ENCODE measurements at places on chromosomes 5 and 9.

GRCh38 chr9:98134702-98135557 is 15.9 kb upstream of the TRIM14 start:
- DNase-seq, result no peak

GRCh38 chr9:34566972-34567371 is 22.6 kb downstream of the CNTFR start:
- no peak for DNase-seq

DNA sequence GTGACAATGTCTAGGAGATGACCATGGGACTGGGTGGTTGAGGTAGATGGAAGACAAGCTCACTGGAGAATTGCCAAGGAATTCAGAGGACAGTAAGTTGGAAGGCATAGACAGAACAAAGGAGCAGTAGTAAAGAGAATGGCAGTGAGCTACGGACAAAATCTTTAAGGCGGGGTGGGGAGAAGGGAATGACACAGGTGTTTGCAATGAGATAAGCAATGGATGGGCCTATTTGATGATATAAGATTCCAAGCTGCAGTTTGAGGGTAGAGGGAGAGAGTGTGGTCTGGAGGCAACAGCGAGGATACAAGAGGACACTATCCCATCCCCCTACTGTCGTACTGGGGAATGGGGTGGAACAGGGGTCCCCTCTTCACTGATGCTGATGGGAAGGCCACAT is 14.4 kb downstream of the PTTG1 start:
- DNase-seq, result no peak

GRCh38 chr5:5456858-5457257 is 34.4 kb downstream of the ICE1 start:
- DNase-seq, result no peak

DNA sequence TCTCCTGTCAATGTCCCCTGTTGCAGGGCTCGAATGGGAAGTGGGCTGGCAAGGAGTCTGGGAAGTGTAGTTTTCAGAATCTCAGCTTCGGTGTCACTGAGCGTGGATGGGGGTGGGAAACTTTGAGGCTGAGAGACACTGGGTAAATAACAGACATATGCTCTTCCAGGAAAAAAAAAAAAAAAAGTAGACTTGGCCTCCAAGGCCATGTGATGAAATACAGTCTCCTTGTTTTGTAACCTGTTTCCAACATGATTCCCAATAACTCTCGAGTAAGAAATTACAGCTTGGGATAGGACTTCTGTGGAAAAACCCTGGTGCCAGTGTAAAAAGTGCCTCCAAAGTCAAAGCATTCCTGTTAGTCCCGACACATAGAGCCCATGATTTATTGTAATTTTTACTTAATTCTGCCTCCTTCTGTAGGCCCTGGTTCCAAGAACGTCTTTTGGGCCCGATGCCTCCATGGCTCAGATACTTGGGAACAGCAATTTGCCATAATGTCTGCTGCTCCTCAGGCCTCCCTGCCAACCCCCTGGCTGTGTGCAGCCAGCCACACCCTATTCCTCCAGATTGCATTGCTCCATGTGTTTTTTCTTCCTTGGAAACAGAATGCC is 119.5 kb upstream of the TNC start:
- DNase-seq, result no peak

DNA sequence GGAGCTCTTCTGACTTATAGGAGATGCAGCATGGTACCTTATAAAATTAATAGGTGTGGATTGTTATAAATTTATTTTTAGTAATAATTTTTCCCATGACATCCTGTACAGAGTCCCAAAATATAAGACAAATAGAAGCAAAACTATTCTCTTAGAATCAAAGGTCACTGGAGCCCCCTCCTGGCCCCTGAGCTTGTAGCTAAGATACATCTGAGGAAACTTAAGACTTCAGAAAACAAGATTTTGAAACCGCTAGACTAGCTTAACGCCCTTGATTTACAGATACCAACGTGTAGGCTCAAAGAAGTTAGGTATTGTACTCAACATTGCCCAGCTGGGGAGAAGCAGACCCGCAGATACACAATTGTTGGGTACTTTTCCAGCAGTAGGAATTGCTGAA is 45.7 kb upstream of the KCNN2 start:
- no peak for DNase-seq

DNA sequence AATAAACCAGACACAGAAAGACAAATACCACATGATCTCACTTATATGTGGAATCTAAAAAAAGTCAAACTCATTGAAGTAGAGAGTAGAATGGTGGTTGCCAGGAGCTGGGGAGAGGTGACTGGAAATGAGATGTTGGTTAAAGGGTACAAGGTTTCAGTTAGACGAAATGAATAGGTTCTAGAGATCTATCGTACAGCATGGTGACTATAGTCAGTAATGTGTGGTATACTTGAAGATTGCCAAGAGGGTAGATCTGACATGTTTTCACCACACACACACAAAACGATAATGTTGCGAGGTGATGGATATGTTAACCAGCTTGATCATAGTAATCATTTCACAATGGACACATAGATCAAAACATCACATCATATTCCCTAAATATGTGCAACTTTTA is 46.4 kb downstream of the FGF1 start:
- no peak for DNase-seq

DNA sequence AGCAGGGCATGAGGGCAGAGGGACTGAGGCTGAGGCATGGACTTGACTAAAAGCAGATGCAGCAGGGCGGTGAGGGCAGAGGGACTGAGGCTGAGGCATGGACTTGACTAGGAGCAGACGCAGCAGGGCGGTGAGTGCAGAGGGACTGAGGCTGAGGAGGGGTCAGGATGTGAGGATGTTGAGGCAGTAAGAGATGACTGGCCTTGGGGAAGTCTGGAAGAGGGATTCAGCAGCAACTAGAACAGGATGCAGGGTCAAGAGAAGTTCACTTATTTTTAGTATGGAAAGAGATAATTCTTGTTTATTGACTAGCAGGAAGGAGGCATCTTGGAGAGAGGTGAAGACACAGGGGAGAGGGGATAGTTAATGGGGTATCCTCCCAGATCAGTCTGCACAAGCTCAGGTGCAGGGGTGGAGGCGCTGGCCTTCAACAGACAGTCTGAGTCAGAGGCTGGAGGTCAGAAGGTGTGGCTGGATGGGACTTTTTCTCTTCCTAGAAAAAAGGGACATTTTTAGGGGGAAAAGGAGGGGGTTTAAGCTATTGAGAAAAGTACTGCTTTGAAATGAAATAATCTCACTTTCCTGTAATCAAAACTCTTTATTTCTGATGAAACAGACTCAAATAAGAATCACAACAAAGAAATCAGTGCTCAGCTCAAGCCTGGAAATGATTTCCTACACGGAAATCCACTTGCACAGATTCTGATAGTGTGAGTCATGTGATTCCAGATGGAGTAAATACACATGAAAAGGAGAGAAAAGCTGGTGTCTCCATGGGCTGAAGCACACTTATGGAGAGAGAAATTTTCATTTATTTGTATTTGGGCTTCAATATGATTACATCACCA is 130.9 kb downstream of the PALM2AKAP2 start:
- DNase-seq, result peak; percentile 60

DNA sequence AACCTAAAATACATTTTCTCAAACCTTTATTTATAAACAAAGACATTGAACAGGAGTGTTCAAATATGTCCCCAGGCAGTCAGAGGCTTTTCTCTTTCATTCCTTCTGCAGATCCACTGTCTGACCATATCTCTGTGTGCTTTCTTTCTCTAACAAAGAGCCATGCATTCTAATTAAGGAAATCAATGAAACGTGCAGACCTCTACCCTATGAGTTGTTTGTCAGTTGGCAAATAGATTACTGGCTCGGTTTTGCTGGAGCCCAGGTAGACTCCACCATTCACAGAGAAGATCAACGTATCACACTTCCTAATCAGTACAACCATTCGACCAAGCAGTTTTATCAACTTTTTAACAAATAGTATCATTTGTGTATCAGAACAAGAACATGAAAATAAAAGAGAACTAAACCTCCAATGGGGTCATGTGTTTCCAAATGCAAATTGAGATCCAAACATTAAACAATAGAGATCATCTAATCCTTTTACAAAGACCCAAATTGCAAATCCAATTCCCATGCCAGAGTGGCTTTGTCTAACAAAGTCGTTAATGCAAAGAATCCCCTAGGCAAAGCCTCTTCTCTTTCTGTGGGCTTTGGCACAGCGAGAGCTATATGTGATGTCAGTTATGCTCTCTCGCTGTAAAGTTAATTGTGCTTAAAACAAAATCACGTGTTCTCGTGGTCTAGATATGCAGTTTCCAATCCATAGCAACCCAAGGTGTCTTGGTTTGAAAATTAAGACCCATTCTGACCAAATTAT is 16.8 kb downstream of the KLF4 start:
- no peak for DNase-seq

DNA sequence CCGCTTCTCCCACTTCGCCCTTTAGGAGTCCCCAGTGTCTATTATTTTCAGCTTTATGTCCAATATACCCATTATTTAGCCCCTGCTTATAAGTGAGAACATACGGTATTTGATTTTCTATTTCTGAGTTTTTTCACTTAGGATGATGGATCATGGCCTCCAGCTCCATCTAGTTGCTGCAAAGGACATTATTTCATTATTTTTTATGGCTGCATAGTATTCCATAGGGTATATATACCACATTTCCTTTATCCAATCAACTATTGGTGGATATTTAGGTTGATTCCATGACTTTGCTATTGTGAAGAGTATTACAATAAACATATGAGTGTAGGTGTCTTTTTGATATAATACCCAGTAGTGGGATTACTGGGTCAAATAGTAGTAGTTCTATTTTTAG is 162.9 kb downstream of the FER start:
- DNase-seq, result no peak

GRCh38 chr9:112378328-112379176 is 1.4 kb upstream of the HSDL2 start:
- no peak for DNase-seq

GRCh38 chr9:126421567-126422428 is 95.2 kb downstream of the MVB12B start:
- DNase-seq, result no peak

GRCh38 chr9:86445671-86446070 is 91.5 kb upstream of the TUT7 start:
- DNase-seq, result no peak

DNA sequence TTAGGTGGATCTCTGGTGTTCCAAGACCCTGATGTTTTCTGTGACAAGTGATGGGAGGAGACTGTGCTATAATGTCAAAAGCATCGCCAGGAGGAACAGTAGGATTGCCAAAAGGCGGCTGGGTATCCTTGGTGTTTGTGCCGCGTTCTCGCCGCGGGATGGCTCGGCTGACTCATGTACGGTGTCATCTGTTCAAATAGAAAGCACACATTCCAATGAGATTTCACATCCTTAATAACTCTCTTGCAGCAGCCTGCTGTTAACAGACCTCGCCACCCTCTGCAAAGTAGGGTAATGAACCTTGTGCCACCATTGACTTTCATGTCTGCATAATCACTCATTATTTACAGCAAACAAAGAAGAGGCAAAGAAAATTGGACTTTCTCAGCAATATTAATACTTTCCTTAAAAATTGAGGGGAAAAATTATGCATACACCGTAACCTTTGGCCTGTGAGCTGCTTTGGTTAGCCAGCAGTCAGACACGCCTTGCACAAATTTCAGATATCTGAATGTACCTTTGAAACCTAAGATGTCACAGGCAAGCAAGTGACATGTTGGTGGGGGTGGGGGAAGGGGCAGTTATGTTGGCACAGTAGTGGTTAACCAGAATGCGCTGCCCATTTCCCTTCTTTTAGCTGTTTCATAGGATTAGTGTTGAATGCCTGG is 289.4 kb downstream of the EFNA5 start:
- no peak for DNase-seq

DNA sequence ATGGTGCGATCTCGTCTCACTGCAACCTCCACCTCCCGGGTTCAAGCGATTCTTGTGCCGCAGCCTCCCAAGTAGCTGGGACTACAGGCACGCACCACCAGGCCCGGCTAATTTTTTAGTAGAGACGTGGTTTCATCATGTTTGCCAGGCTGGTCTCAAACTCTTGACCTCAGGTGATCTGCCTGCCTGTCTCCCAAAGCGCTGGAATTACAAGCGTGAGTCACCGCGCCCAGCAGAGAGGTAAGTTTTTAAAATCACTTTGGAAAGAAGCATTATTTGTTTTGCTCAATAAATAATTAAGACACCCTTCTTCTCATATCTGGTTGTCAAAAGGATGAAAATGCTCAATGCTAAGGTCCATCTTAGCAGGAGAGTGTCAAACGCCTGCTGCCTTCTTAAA is 48.5 kb upstream of the STXBP1 start:
- DNase-seq, result no peak

DNA sequence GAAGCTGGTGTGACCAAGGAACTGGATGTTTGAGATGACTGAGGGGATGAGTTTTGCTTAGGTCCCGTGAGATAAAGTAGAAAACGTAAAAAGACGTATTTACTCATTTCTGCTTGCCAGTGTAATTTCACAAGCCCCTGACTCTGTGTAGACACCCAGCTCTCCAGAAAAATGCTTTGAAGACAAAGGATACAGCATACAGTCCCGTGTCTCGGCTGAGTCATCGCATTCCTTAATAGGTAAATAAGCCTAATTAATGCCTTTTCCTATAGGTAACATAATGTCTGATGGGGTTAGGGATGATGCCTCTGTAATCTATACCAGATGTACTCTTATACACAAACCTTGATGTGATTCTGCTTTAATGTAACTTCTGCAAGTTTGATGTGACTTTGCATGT is 20.2 kb downstream of the S100Z start:
- DNase-seq, result no peak

GRCh38 chr5:36655161-36655560 is 48.8 kb downstream of the SLC1A3 start:
- DNase-seq, result no peak

- no peak for DNase-seq
Observed at GRCh38 chr5:173868096-173868880, 19.9 kb upstream of the CPEB4 start.

DNA sequence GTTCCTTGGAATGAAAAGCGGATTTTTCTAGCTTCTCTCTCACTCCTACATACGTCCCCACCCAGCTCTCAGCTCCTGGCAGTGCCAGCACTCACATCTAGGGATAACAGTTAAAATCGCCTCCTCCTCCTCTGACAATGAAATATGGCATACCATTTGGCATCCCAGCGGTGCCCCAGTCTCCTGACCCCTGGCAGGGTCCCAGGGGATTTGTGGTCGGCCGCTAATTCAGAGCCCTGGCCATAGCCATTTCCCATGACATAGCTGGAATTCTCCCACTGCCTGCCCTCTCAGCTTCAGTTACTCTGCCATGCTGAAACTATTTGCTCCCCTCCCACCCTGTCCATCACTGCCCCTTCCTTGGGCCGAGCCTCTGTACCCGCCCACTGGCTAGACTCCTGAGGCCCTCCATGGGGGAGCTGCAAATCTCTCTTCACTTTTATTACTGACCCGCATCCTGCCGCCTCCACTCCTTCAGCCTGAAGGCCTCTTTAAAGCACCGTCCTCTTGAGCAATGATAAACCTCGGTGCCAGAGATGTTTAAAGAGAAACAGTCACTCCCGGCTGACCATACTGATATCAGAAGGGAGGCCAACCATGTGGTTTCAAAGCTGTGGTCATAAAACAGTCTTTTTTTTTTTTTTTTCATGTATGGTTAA is 139.8 kb downstream of the SLIT3 start:
- DNase-seq, result peak; percentile 95

- DNase-seq, result no peak
Observed at GRCh38 chr9:133979273-133979920, 12.7 kb downstream of the VAV2 start.
